Stimulated activated CD8-positive, alpha-beta memory T cell treated with anti-CD3 and anti-CD28 coated beads, Interleukin-7, amount 100 ng/mL, for 1 hour (primary cell): ENCODE measurements at places on chromosomes 3 and 15.
A peak's percentile ranks its signal among the peaks of the same experiment; 100 is the strongest.

- no peak for DNase-seq
Observed at GRCh38 chr3:117398141-117398899, 688.7 kb downstream of the TUSC7 start.

GRCh38 chr3:172687501-172687900 is 23.4 kb downstream of the NCEH1 start:
- DNase-seq: no peak

DNA sequence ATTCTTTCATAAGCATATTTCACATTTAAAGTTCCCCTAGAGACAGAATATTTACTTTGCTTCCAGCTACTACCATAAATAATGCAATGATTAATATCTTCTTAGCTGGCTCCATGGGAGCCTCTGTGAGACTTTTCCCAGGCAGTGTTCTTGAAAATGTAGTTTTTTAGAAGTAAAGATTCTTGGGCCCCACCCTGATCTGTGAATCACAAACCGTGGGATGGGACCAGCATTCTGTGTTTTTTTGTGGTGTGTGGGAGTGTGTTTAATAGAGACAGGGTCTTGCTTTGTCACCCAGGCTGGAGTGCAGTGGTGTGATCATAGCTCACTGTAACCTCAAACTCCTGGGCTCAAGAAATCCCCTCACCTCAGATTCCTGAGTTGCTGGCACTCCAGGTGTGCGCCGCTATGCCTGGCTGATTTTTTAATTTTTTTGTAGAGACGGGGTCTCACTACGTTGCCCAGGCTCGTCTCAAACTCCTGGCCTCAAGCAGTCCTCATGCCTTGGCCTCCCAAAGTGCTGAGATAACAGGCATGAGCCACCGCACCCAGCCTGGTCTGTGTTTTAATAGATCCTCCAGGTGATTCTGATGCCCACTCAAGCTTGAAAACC is 83.0 kb downstream of the KLHL25 start:
- no peak for DNase-seq

DNA sequence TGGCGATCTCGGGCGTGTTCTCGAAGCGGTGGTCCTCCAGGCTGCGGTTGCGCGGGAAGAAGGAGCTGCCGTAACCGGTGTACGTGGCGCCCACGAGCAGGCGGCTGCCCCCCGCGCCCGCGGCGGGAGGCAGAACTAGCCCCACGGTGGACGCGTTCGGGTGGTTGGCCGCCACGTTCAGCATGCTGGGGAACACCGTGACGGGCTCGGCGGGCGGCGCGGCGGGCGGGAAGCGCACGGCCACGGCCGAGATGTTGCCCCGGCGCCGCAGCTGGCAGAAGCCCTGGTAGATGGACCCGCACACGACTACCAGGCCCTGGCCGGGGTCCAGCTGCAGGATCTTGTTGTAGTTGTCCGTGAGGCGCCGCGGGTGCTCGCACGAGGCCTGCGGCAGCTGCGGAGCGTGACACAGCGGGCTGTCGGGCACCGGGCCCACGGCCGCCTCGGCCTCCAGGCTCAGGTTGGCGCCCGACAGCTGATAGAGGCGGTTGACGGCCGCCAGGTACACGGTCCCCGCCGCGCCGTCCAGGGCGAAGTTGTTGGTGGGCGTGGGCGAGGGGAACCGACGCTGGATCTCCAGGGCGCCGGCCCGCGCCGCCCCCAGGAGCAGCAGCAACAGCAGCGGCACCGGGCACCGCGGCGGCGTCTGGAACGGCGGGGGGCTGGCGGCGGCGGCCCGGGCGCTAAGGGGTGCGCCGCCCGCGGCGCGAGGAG is 397 bp downstream of the PLXND1 start:
- DNase-seq: no peak

DNA sequence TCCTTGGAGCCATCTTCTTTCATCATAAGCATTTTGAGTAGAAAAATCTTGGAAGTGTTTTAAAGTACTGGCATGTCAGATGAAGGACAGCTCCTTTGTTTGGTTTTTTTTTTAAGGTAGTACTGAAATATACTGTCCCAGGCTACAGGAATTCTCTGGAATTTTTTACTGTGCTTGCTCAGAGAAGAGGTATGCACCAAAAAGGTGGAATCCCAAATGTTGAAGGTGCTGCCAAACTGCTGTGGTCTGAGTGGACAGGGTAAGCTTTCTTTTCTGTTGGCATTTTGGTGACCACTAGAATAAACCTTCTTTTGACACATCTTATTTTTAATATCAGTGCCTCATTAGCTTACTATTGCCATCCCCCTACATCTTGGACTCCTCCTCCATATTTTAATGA is 7.2 kb downstream of the GNL3 start:
- DNase-seq: no peak

GRCh38 chr3:55156851-55157650 is 229.2 kb upstream of the LRTM1 start:
- no peak for DNase-seq

- no peak for DNase-seq
Observed at GRCh38 chr3:27312044-27312668, 57.0 kb downstream of the NEK10 start.

- no peak for DNase-seq
Observed at GRCh38 chr3:65196663-65197062, 508.9 kb upstream of the ADAMTS9 start.

GRCh38 chr3:141485641-141486495 is 959 bp upstream of the RASA2 start:
- no peak for DNase-seq

- no peak for DNase-seq
Observed at GRCh38 chr3:111998636-111999483, at the start of gene TAGLN3. TAGLN3 (plus strand) TSS chr3:111998922; CDS start chr3:111999423, 501 bp downstream.

- DNase-seq: no peak
Observed at GRCh38 chr3:126309165-126309564, 48.0 kb downstream of the KLF15 start.

- peak; percentile 30 for DNase-seq
Observed at GRCh38 chr3:9500108-9501050, 53.2 kb downstream of the LHFPL4 start.

GRCh38 chr3:40800343-40800742 is 275.6 kb downstream of the ZNF621 start:
- DNase-seq: no peak

DNA sequence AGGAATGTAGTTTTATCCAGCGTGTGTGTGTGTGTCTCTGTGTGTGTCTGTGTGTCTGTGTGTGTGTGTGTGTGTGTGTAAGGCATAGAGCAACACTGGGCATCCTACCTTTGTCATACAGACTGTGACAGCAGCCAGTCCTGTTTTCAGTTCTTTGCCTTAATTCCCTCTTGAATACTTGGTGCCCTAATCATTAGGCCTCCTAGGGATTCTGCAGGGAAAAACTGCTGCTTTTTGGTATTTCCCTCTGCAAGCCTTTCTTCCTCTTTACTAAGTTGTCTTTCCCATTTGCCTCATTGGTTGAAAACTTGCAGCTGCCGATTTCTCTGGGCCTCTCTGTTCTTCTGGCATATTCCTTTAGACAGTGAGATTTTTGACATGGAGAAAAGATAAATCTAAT is 9.2 kb downstream of the SLC25A36 start:
- DNase-seq: no peak

GRCh38 chr15:90043530-90044010 is 42.4 kb downstream of the ZNF710 start:
- DNase-seq: no peak

- DNase-seq: no peak
Observed at GRCh38 chr3:197554196-197554561, 1.6 kb downstream of the BDH1 start.
